ENCODE measurements at places on chromosomes 16 and 17.

- no peak for DNase-seq
These were observed 11.5 kb downstream of the CDH16 start for GRCh38 chr16:66906916-66907836.

GRCh38 chr16:12304861-12305596, 328.5 kb downstream of the SNX29 start:
- no peak for DNase-seq

GRCh38 chr17:36885771-36886377, 51.4 kb upstream of the LHX1 start:
- DNase-seq = no peak

DNA sequence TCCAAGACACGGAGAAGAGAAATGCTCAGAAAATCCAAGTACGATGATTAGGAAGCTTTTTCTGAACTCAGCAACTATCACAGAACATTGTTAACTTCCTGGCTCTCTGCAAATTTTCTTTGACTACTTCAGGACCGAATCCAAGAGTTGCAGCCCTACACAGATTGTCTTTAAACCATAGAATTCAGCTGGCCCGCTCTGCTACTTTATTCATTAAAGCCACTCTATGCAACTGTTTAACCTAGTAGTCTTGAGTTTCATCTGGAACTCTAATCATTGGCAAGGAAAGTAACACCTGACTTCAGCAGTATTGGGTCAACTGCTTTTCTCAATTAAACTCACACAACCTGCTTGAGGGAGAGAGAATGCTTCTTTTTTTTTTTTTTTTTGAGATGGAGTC, 210.1 kb downstream of the SLC39A11 start:
- no peak for DNase-seq

DNA sequence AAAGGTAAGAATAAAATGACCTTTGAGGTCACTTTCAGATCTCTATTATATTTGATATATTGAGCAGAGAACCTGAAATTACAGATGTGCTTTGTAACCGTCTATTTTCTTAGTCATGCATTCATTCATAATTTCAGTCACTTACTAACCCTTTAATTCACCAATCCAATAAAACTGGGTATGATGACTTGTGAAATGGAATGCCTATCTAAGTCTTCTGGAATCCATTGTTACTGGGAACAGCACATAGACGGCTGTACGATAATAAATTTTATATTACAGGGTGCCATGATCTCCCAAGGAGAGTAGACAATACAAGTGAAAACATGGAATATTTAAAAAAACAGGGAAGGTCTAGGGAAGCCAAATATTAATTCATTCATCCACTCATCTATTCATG, 22.9 kb downstream of the CDH11 start:
- no peak for DNase-seq

GRCh38 chr16:995087-995486, 13.5 kb downstream of the SOX8 start:
- no peak for DNase-seq

DNA sequence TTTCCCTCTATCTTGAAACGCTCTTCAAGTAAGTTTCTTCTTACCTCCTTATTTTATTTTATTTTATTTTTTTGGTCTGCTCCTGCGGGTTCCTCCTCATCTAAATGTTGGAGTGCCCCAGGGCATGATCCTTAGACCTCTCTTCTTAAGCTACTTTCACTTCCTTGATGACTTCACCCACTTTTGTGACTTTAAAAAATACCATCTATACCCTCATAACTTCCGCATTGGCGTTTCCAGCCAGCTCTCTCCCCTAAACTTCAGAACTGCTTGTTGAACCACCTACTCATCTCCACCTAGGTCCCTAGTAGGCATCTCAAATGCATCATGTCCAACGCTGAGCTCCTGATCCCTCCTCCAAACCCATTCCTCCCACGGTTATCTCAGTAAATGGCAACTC, 51.4 kb upstream of the NFAT5 start:
- no peak for DNase-seq

DNA sequence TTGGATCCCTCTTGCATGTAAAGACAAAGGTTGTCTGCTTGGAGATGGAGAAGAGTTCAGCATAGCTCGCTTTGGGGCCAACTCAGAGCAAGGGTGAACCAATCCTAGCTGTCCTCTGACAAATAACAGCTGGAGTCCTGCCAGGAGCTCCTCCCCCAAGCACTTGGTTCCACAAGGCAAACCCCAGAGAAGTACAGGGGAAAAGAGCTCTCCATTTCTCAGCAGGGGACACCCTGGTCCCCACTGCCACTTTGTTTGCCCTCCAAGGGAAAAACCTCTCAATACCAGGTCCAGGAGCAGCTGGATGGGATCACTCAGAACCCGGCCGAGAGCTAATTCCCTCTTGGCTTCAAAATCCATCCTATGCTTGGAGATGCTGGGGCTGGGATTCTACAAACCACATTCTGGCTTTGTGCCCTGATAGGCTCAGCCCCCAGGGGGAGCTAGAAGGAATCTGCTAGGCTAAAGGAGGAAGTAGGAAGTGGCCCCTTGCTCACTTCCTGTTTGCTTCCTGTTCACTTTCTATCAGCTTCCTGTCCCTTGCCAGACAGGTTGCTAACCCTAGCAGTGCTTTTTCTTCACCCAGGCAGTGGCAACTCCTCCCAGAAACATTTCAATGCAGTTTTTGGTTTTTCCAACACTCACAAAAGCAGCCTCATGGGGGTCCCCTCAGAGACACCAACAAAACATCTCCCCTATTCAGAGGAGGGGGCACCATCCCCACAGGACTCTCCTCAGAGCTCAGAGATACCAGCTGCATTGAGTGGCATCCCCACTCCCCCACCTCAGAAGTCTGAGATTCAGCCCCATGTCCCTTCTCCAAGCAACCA, 30.7 kb downstream of the CDRT4 start:
- peak; percentile 34 for DNase-seq

GRCh38 chr16:70688246-70688742, 2.4 kb upstream of the MTSS2 start:
- DNase-seq = peak; percentile 78

GRCh38 chr16:88368994-88369393, 13.8 kb upstream of the ZNF469 start:
- DNase-seq = no peak

DNA sequence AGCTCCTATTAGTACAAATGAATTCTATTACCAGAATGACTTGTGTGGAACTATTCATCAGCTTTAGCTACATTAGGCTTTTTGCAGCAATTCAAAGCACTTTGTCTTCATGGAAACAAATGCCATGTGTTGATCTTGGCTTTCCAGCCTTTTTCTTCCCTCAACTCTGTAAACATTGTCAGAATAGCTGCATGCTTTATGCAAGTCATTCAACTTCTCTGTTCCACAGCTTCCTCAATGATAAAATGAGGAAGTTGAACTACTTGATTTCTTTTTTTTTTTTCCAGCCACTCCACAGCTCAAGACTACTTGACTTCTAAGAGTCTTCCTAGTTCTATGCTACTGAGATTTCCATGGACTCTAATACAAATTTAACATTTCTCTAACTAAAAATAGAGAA, 41.1 kb downstream of the KIAA0753 start:
- DNase-seq = no peak

DNA sequence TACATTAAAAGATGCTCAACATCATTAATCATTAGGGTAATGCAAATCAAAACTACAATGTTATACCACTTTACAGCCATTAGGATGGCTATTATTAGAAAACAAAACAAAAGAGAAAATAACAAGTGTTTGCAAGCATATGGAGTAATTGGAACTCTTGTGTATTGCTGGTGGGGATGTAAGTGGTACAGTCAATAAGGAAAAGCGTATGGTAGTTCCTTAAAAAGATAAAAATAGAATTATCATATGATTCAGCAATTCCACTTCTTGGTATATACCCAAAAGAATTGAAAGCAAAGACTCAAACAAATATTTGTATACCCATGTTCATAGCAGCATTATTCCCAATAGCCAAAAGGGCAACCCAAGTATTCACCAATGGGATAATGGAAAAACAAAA, 1.4 kb upstream of the CAPNS2 start:
- no peak for DNase-seq

DNA sequence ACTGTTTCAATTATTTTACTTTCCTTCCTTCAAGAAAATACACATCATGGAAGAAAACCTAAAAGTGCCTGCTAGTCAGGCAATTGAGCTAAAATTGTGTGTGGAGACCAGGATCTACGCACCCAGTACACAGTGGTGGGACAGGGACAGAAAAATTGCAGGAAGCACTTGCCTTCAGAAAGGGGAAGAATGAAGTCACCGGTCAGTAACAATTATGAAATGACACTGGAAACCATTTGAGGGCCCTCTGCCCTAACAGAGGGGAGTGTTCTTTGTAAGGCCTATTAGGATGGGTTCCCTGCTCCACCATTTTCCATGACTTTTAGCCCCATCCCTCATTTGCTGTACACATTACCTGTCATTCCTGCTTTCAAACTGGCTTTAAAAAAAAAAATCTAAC, 4.5 kb upstream of the PHAF1 start:
- DNase-seq = no peak

- no peak for DNase-seq
These were observed 80.9 kb downstream of the SLC6A2 start for GRCh38 chr16:55736671-55737070.

Data from AG08395 (cell line).